ENCODE measurements at places on chromosomes 5 and 9.

DNA sequence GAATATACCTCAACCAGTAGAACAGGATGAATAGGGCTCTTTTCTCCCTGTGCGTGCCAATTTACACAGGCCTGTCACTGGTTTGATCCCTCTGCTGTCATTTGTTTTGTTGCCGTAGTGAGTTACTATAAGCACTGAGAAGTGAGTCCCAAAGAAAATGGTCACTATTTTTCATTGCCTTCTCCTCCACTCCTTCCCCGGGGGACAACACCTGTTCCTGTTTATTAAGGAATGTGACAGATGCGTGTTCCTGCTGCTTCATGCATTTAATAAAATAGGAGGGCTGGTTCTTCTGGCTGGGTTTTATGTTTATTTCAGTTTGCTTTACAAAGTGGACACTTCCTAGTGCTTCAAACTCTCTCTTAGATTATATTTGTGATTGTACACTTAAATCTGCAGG lies 6.4 kb downstream of the THBS4 start:
- DNase-seq = no peak

DNA sequence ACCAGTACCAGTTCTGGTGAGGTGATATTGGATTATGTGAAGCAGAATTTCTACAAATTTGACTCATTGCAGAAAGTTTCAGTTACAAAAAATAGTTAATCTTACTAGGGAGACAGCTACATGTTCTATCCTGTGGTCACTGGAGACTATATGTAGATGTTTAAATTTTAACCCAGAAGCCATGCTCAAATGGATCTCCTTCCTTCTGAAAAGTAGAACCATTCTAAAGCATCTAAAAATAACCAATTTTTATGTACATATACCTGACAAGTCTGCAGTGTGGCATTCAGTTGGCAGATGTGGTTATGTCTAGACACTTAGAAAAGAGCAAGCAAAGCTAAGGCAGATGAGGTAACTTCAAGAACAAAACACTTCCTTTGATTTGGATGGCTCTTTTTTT lies 65.5 kb upstream of the POU4F3 start:
- DNase-seq = no peak

DNA sequence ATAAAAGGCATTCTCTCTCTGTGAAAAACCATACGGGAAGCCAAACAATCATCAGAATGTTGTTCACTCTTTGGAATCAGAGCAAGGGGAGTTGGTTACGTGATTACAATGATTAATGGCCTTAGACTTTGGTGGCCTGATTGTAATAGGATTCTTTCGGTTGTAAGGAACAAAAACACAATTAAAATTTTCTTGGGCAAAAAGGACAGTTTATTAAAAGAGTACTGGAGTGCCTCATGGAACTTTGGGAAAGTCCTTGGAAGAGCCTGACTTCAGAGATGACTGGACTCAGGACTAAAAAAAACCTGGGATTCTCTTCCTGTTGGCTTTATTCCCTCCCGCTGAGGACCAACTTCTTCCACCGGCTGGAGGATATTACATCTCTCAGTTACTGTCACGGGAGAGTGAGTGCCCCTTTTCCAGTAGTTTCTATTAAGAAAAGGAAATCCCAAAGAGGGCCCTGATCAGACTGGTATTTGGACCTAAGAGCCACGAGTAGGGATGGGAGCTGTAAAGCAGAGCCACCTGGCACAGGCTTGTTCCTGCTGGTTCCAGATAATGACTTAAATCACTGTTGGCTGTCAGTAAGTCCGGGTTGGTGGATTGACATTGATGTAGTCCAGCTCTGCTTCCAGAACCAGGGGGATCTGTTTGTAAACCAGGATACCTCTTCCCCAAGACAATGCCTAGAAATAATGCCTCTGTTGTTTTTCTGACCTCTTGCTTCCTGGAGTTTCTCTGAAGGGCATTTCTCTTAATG lies 53.9 kb downstream of the CFAP95 start:
- no peak for DNase-seq

DNA sequence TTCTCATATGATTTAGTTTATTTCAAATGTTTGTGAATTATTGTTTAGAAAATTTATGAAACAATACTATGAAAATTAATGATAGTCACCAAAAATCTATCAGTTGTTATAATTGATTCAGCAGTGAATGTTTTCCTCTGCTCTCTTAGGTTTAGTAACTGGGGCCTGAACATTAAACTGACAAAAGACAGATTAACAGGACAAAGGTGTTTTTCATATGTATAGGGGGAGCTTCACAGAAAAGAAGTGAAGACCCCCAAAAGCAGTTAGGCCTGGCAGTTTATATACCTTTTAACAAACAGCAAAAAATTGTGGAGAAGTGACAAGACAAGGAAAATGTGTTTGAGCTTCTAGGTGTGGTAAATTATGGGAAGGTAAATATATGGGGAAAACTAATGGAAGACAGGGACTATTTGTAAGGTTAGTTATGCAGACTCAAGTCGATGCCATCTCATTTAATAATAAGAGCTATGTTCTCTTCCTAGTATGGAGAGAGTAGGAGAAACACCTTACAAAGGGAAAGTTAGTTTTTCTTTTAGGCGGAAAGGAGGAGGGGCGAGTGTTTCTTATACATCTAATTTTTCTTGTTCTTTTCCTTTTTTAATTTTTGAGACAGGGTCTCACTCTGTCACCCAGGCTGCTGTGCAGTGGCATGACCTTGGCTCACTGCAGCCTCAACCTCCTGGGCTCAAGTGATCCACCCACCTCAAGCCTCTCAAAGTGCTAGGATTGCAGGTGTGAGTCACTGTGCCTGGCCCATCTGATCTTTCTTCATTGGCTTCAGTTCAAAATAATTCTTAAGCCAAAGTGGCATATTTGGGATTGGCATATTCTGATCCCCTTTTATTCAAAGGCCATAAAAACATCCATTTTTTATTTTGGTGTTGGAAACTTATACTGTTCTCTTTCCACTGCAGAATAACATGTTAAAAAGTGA lies 77.8 kb downstream of the C9orf153 start:
- no peak for DNase-seq

- DNase-seq = no peak
Measured at GRCh38 chr5:126852841-126853271, 75.9 kb downstream of the LMNB1 start.

- no peak for DNase-seq
Measured at GRCh38 chr5:116671211-116671736, 96.7 kb upstream of the SEMA6A start.
